ENCODE measurements at places on chromosomes 5 and 9.

GRCh38 chr5:51902512-51902911 lies 519.3 kb downstream of the ISL1 start:
- DNase-seq: no peak

DNA sequence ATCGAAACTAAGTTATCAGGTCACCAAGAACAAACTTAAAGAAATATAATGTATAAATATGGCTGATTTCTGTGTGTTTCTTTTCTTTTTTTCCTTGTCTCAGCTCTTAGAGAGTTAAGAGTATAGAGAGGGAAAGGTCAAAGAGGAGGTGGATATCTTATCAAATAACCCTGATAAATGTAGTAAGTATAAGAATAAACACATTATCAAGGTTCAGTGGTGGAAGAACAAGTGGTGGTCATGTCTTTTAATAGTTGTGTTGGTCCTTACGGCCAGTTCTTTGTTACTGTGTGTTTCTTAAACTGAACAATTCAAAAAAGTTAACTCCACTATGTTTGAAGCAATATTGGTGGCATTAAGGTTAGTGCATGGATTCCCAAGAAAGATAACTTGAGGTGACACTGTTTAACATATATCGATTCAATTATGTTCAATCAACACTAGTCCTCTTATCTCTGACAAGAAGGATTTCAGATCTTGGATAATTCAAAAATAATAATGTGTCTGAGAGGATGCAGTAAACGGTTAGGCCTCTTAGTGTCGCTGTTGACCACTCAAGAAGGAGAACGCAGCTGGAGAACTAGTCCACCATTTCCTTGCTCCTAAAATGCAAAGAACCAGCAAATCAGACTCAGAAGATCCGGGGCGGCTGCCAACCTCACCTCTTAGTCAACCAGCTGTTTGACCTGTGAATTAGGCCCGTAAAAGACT lies at the start of gene PCDHGA3:
PCDHGA3 (plus strand) TSS at position 588 of the 711 bp plus-strand sequence. CDS start 205 bp downstream, outside the sequence.
- no peak for DNase-seq

- DNase-seq: no peak
These were observed 6.6 kb downstream of the SLC36A3 start for GRCh38 chr5:151296974-151297373.

DNA sequence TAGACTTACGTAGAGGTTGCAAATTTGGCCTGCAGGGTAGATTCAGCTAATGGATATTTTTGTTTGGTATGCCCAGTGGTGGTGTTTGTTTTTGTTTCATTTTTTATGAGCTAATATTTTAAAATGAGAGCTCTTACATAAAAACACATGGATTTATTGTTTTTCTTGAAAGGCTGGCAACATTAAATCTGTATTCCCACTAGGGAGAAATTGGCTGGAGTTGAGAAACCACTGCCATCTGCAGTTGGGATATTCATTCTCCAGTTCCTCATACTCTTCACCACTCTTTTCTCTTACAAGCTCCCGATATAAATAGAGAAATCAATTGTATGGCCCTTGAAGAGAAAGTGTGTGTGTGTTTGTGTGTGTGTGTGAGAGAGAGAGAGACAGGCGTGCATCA lies 143.3 kb downstream of the ALDH1A1 start:
- DNase-seq: no peak

GRCh38 chr9:87996234-87996860 lies 22.0 kb upstream of the CDK20 start:
- DNase-seq: no peak

GRCh38 chr5:66932457-66932856 lies 264.1 kb downstream of the CD180 start:
- no peak for DNase-seq
